Stimulated activated CD4-positive, alpha-beta T cell treated with anti-CD3 and anti-CD28 coated beads, Interleukin-12 subunit alpha, Interleukin-12 subunit beta, amount 100 ng/mL, for 48 hours (primary cell): ENCODE measurements at places on chromosomes 3 and 15.

- no peak for DNase-seq
Measured at GRCh38 chr15:83435782-83436181, 11.4 kb upstream of the SH3GL3 start.

DNA sequence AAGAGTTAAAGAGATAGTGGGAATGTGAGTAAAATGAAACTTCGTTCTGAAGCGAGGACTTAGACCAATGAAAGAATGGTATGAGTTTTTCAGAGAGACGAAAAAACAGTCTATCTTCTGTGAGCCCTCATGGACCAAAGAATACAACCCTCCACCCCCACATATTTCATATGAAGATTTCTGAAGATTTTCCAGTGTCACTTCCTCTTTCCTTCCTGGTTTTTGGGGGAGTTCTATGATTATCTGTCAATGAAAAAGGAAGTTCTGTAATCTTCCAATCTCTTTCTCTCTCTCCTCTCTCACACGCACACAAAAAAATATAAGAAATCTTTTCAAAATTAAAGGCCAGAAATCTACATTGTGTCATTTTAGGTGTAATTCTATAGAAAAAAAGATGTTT is 27.7 kb downstream of the CMSS1 start:
- DNase-seq, result no peak

GRCh38 chr15:31004220-31004733 is 12.8 kb upstream of the MTMR10 start:
- no peak for DNase-seq

DNA sequence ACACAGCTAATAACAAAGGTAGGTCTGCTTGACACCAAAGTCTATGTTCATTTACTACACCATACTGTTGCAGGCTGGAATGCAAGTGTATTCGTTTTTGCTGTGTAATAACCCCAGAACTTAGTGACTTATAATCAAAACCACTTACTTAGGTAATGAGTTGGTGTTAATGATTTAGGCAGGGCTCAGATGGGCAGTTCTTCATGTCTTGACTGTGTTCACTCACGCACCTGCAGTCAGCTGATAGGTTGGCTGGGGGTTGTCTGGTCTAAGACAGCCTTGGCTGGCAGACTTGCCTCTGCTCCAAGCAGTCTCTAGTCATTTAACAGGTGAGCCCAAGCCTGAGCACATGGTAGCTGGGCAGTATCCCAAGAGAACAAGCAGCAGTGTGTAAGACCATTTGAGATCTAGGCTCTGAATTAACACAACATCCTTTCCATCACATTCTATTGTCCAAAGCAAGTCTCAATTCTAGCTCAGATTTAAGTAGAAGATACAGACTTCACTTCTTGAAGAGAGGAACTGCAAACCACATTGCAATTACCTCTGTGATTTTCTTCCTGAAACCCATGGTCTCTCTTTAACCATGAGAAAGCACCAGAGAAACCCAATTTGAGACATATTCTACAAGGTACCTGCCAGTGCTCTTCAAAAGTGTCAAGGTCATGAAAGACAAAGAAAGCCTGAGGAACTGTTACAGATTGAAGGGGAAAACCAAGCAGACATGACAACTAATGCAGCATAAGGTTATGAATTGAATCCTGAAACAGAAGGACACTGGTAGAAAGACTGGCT is 13.3 kb upstream of the DCLK3 start:
- DNase-seq, result no peak

DNA sequence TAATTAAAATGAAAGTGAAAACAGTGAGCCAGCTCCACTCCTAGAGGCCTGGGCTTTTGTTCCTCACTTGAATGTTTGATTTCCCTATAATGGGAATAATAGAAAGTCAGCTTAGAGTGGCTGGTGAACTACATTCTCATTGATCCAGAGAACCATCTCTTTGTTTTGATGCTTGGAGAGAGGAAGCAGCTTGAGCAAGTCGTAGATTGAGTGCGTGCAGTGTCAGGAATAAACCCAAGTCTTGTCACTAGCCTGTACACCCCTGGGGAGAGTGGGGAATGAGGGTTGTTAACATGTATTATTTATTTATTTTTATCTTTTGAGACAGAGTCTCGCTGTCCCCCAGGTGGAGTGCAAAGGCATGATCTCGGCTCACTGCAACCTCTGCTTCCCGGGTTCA is 885 bp upstream of the LSG1 start:
- no peak for DNase-seq
